IPS-NIHi11 (cell line): ENCODE measurements at places on chromosomes 11 and 22.
A peak's percentile ranks its signal among the peaks of the same experiment; 100 is the strongest.

DNA sequence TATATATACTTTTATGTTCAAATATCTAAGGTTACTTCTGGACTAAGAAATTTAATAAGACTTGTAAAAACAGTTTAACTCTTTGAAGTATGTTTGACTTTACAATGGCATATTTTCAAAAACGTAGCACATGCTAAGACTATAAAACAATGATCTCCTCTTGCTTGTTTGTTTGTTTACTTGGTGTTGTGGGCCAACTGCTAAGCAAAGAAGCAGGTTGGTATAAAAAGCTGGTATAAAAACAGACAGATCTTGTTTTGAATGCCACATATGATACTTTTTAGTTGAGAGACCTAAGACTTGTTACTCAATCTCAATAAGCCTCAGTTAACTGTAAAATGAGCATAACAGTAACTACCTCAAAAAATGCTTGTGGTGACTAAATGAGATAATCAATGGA is 1206.3 kb downstream of the LRRC4C start:
- DNase-seq: no peak

- DNase-seq: no peak
Observed at GRCh38 chr11:100353083-100353482, 334.0 kb upstream of the ARHGAP42 start.

- no peak for DNase-seq
Observed at GRCh38 chr11:114616516-114616915, 20.9 kb upstream of the NXPE4 start.

GRCh38 chr11:114273071-114273470 is 23.1 kb upstream of the NNMT start:
- DNase-seq: no peak

- no peak for DNase-seq
Observed at GRCh38 chr22:19874307-19875060, 19.8 kb upstream of the GNB1L start.

GRCh38 chr11:122791411-122791810 is 46.9 kb upstream of the CRTAM start:
- DNase-seq: no peak

GRCh38 chr11:63745304-63746170 is 23.0 kb downstream of the ZFTA start:
- DNase-seq: peak; percentile 10

DNA sequence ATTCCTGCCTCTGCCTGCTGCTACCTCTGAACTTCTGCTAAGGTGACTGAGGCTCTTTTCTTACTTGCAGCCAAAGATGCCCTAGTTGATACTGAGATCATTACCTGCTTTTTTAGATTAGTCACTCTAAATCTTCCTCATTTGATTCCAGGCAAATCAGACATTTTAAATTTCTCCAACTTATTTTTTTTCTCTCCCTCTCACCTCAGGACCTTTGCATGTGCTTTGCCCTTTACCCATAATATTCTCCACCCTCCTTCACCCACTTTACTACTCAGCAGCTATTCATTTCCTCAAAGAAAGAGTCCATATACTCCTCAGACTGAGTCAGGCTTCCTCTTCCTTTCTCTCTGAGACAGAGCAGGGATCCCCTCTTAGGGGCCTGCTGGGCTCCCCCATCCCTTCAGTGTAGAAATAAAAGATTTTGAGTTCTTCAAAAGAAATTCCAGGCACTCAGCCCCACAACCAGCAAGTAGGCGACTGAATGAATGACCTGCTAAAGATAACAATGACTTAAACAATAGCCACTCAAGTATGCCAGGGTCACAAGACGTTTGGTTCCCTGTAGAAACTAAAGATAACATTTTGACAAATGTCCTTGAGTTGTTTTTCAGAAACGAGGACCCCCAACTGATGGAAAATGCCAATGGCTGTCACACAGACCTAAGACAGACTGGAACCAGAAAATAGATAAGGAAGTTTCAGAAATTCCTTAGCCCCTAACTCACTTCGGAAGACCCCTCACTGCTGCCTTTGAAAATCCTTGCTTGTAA is 104.2 kb downstream of the MTNR1B start:
- DNase-seq: no peak

GRCh38 chr11:126793596-126793995 is 207.0 kb downstream of the KIRREL3 start:
- DNase-seq: no peak

GRCh38 chr22:39674536-39674935 is 104.0 kb downstream of the CACNA1I start:
- no peak for DNase-seq

- DNase-seq: no peak
Observed at GRCh38 chr11:107953446-107953845, 25.2 kb downstream of the RAB39A start.

DNA sequence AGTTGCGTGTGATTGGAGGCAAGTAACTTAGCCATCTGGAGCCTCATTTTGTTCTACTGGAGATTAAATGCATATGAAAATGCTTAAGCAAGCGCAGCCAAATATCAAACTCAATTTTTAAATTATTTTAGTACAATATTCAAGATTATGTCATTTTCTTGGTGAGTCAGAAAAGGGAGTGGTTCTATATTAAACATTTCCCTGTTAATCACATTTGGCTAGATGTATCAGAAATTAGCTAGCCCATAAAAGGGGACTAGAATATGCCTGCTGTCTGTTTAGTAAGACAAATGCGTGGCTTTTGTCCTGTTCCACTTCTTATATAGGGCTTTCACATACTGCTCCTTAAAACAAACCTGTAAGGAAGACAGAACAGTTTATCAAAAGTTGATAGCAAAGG is 35.0 kb upstream of the BMAL1 start:
- no peak for DNase-seq

DNA sequence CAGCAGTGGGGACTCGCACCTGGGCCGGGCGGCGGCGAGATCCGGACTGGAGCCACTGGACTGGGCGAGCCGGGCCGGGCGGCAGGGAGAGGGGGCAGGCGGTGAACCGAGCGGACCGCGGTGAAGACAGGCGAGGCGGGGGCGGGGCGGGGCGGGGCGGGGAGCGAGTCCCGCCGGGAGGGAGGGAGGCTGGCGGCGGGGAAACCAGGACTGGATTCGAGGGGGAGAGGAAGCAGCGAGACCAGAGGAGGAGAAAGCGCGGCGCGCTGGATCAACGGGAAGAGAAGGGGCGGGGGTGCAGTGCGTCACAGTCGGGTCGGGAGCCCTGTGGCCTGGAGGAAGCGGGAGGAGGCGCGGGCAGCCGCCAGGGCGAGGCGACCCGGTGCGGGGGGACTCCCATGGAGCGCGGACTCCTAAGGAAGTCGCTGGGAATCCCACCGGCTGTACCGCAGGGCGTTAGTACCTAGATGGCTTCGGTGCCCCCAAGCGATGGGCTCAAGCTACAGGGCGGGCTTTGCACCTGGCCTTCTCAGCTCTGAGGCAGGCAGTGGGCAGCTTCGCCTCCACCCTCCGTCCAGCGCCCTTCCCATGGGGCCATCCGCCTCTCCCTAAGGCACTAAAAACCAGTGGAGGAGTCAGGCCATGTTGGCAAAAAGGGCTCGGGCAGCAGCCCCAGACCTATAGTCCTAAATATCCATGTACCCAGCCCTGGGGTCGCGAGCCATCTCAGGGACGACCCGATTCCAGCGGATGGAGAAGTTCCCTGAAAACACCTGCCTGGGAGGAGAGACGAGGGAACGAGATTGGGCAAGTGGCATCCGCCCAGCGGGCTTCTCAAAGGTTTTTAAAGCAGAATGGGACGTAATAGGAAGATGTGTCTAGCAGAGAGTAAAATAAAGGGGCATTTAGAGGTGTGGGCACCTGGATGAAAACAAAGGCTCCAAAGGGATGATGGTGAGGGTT is at the start of gene TMEM121B:
TMEM121B (minus strand) TSS at position 128 of the 963 bp plus-strand sequence. CDS start 233 bp downstream, outside the sequence.
- peak; percentile 89 for DNase-seq

DNA sequence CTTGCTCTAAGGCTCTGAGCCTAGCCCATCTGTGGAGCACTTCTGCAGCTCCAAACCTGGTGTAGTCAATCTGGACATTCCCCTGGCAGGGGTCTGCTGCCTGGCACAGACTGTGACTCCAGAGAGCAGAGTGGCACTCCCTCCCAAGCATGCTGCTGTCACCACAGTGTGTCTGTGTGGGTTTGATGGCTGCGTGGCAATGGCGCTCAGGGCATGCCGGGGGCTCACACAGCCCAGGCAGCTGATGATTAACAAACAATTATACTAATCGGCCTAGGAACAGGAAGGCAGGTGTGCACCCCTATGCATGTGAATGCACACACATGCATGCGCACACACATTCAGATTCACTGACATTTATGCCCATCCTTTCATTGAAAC is 9.0 kb upstream of the NECTIN1 start:
- DNase-seq: no peak

DNA sequence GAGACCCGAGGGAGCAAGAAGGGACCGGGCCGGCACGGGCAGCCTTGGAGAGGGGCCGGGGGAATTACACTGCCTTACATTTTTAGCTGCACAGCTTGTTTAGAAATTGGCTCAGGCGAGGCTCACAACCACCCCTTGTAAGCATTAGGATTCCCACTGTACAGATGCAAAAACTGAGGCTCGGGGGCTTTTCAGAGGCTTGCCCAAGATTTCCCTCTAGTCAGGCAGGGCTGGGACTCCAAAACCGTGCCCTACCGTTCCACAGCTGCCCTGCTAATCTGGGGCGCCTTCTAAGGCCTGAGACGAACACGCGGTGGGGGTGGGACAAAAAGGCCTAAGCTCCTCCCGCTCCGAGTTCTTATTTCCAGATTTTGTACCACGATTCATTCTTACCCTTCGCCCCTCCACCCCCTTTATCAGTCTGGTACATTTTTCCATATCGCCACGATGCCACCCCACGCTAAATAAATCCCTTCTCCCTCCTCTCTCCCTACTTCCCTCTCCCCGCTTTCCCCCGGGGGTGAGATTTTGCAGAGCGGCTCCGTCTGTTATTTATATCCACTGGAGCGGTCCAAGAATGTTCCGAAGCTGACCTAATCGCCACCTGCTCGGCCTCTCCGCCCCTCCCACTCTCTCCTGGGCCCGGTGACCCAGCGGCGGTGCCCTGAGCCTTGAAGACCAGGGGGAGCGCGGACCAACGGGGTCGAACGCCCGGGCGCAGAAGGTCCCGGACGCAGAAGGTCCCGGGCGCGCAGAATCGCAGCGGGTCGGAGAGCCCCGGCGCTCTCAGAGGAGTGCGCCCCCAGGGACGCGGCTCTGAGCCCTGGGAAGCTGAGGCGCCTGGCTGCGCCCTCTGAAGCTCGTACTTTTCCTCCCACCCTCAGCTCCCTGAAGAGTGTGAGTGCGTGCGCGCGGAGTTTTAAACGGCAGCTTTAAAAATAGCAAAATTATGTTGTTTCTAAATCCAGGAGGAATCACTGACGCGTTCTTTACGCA is 764 bp upstream of the PACSIN3 start:
- peak; percentile 55 for DNase-seq

DNA sequence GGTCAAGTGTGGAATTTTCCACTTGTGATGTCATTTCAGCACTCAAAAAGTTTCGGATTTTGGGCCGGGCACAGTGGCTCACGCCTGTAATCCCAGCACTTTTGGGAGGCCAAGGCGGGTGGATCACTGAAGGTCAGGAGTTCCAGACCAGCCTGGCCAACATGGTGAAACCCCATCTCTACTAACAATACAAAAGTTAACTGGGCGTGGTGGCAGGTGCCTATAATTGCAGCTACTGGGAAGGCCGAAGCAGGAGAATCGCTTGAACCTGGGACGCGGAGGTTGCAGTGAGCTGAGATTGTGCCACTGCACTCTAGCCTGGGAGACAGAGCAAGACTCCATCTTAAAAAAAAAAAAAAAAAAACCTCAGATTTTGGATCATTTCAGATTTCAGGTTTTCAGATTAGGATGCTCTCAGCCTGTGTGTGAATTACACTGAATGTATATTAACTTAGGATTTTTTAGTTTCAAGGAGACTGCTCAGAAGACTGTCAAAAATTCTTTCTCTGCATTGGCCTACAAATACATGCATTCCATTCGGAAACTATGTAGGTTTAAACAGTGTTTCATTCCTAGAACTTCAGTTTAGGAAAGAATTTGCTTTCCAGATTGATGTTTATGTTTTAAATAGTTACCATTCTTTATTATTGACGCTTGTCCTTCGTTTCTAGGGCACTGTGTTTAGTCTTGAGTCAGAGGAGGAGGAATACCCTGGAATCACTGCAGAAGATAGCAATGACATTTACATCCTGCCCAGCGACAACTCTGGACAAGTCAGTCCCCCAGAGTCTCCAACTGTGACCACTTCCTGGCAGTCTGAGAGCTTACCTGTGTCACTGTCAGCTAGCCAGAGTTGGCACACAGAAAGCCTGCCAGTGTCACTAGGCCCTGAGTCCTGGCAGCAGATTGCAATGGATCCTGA is 48.0 kb downstream of the BID start:
- DNase-seq: no peak

GRCh38 chr11:121929581-121929980 is 186.4 kb downstream of the BLID start:
- DNase-seq: peak; percentile 64

- DNase-seq: peak; percentile 24
Observed at GRCh38 chr11:44627911-44628729, 62.7 kb downstream of the CD82 start.
